ENCODE measurements at places on chromosomes 3 and 15. TPM values are rescaled to one million over a fixed set of nuclear protein-coding genes. Genes with fewer than 3 reads are reported as not detected.

The EXD1 gene
- not detected for total RNA-seq

The NANOGP8 gene
- total RNA-seq = not detected

The LINGO1 gene
- 12.2 TPM for total RNA-seq

The OR5H6 gene
- total RNA-seq = not detected

The GOLGA8G gene
- total RNA-seq = not detected

DNA sequence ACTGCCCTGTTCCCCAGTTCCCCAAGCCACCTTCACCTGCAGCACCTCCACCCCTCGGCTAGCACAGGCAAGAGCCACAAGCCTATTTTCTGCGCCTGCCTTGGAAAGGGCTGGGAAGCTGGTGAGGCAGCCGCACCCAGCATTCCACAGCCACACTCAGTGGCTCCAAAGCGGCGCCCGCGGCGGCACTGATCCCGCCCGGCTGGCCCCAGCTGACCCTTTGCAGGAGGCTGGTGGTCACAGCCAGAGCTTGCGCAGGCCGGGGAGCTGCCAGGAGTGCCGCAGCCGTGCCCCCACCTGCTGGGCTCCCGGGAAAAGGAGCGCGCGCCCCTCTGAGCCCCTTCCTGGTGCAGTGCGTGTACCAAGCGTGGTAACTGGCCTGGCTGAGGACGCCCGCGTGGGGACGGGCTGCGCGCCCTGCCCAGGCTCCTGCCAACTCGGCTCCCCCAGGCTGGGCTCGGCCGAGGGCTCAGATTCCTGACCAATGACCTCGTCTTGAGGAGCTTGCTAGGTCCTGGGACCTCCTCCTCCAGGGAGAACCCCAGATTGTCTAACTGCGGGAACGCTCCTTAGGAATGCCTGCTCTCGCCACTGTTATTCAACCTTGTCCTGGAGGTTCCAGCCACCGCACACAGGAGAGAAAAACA lies 13.3 kb downstream of the GRAMD2A start:
- H3K4me1 ChIP-seq = peaks cover 15% of the 10 kb centered on the region
- H3K27ac ChIP-seq = no peak overlapping the region
- no peaks in the 10 kb centered on the region for H3K36me3 ChIP-seq
- DNase-seq = no peak
- H3K27me3 ChIP-seq = no peaks in the 10 kb centered on the region
- peak overlapping the region; percentile 62 for H3K4me3 ChIP-seq

- H3K36me3 ChIP-seq = peaks cover 2% of the 10 kb centered on the region
- no peaks in the 10 kb centered on the region for H3K4me1 ChIP-seq
- no peak overlapping the region for H3K27ac ChIP-seq
- DNase-seq = no peak
- peaks cover 6% of the 10 kb centered on the region for H3K27me3 ChIP-seq
These were observed 19.4 kb downstream of the MCTP2 start for GRCh38 chr15:94250801-94251200.

GRCh38 chr3:29949131-29949530 lies 657.3 kb upstream of the TGFBR2 start:
- H3K36me3 ChIP-seq = no peaks in the 10 kb centered on the region
- H3K27me3 ChIP-seq = no peaks in the 10 kb centered on the region
- peaks cover 18% of the 10 kb centered on the region for H3K4me1 ChIP-seq
- H3K4me3 ChIP-seq = no peak overlapping the region
- no peak for DNase-seq

DNA sequence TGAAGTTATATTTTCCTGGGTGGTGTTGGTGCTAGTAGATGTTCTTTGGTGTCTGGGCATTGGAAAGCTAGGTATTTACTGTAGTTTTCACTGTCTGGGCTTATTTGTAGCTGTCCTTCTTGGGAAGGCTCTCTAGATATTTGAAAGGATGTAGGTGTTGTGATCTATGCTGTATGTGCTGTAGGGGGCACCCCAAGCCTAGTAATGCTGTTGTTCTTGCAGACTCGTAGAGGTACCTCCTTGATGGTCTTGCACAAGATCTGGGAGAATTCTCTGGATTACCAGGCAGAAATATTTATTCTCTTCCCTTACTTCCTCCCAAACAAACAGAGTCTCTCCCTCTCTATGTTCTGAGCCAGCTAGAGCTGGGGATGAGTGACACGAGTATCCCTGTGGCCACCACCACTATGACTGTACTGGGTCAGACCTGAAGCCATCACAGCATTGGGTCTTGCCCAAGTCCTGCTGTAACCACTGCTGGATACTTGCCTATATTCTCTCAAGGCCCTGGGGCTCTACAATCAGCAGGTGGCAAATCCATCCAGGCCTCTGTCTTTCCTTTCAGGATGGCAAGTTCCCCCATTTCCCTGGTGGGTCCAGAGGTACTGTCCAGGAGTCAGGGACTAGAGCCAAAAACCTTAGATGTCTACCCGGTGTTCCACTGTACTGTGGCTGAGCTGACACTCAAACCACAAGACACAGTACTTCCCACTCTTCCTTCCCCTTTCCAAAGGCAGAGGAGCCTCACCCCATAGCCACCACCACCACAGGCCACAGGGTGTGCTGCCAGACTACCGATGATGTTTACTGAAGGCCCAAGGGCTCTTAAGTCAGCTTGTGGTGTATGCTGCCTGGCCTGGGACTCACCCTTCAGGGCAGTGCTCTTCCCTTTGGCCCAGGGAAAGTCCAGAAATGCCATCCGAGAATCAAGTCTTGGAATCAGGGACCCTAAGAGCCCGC lies 195.2 kb upstream of the DPPA4 start:
- H3K4me1 ChIP-seq = no peaks in the 10 kb centered on the region
- no peak for DNase-seq
- no peaks in the 10 kb centered on the region for H3K36me3 ChIP-seq
- no peak overlapping the region for H3K27ac ChIP-seq
- no peak overlapping the region for H3K4me3 ChIP-seq
- H3K27me3 ChIP-seq = no peaks in the 10 kb centered on the region

DNA sequence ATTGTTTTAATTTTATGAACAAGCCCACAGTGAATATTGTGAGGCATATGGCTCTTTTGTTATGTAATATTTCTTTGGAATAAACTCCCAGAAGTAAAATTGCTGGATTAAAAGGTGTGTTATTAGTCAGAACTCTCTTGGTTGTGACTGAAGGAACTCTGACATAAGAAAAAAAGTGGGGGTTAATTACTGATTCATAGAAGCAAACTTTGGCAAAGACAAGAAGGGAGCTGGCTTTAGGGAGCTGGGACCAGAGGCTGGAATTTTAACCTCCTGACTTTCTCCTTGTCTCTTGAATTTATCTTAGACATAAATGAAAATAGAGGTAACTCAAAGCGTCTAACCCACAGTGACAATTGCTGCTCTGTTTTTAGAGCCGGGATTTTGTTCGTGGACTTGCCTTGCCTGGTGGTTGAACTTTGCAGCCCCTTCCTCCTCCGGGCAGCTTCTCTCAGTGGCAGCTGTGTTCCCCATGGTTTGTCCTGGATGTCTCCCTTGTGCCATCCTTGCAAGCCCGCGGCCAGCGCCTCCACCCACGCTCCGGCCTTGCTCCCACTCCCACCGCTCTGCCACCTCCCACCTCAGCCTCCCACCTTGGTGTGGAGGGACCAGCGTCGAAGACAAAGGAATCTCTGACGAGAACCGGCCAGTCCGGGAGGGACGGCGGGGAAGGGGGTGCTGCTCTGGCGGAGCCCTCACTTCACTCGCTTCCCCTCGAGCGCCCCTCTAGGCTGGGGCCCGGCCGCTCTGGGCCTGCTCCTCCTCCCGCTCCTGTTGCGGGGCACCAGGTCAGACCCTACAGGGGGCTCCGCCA lies 28.0 kb downstream of the ARHGAP31 start:
- no peaks in the 10 kb centered on the region for H3K27me3 ChIP-seq
- peak overlapping the region; percentile 95 for H3K27ac ChIP-seq
- no peak for DNase-seq
- peaks cover 54% of the 10 kb centered on the region for H3K4me1 ChIP-seq
- H3K36me3 ChIP-seq = no peaks in the 10 kb centered on the region

All from chondrocyte (in vitro differentiated cells).